ENCODE measurements at places on chromosomes 4 and X.

- H3K36me3 ChIP-seq, result no peaks in the 10 kb centered on the region
- peaks cover 18% of the 10 kb centered on the region for H3K27me3 ChIP-seq
- peak within 1 kb of the TSS; percentile 31 for H3K4me3 ChIP-seq
- no peak within 1 kb of the TSS for H3K27ac ChIP-seq
- no peak for DNase-seq
Measured at GRCh38 chrX:105822138-105823091, at the start of gene NRK. TSS of gene NRK (plus strand) at chrX:105822539. CDS start at chrX:105822846, 307 bp downstream.

DNA sequence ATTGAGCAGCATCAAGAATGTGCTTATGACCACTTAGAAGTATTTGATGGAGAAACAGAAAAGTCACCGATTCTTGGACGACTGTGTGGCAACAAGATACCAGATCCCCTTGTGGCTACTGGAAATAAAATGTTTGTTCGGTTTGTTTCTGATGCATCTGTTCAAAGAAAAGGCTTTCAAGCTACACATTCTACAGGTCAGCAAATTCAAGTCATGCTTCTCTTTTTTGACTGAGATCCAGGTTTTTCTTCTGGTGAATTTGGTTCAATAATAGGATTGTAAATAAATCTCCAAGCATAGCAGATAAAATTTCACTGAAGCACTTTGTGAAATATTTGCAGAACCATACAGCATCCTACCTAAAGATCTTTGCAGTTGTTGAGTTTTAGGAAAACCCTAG is 218.1 kb downstream of the TLL1 start:
- H3K4me3 ChIP-seq, result no peak overlapping the region
- no peaks in the 10 kb centered on the region for H3K27me3 ChIP-seq

DNA sequence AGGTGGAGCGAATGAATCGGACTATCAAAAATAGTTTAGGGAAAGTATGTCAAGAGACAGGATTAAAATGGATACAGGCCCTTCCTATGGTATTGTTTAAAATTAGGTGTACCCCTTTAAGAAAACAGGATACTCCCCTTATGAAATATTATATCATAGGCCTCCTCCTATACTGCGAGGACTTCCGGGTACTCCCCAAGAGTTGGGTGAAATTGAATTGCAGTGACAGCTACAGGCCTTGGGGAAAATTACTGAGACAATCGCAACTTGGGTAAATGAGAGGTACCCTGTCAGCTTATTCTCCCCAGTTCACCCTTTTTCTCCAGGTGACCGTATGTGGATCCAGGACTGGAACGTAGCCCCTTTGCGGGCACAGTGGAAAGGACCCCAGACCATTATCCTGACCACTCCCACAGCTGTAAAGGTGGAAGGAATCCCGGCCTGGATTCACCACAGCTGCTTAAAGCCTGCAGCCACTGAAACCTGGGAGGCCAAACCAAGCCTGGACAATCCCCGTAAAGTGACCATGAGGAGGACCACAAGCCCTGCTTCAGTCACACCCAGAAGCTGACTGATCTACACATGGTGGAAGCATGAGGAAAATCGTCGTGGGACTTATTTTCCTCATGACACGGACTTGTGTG is 1138.1 kb downstream of the ARAP2 start:
- DNase-seq, result no peak
- no peaks in the 10 kb centered on the region for H3K36me3 ChIP-seq
- no peak overlapping the region for H3K27ac ChIP-seq
- no peaks in the 10 kb centered on the region for H3K27me3 ChIP-seq
- no peaks in the 10 kb centered on the region for H3K4me1 ChIP-seq
- no peak overlapping the region for H3K4me3 ChIP-seq

DNA sequence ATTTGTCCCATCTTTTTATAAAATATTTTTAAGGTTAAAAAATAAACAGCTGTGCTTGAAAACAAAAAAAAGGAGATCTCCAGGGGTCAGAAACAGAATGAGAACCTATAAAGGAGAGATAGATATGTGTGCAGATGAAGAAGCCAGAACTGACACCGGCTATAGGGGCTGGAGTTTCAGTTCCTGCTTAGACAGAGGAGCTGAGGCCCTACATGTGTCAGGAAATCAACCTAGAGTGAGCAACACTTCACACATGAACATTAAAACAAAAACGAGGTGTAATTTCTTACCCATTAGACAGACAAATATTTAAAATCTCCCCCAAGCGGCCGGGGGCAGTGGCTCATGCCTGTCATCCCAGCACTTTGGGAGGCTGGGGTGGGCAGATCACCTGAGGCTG is 17.8 kb upstream of the HUWE1 start:
- H3K4me3 ChIP-seq, result no peak overlapping the region
- no peak overlapping the region for H3K27ac ChIP-seq
- DNase-seq, result no peak
- H3K27me3 ChIP-seq, result no peaks in the 10 kb centered on the region

GRCh38 chr4:134747108-134747805 is 545.7 kb upstream of the PABPC4L start:
- H3K4me3 ChIP-seq, result no peak overlapping the region
- DNase-seq, result no peak
- H3K27me3 ChIP-seq, result no peaks in the 10 kb centered on the region
- no peaks in the 10 kb centered on the region for H3K36me3 ChIP-seq

DNA sequence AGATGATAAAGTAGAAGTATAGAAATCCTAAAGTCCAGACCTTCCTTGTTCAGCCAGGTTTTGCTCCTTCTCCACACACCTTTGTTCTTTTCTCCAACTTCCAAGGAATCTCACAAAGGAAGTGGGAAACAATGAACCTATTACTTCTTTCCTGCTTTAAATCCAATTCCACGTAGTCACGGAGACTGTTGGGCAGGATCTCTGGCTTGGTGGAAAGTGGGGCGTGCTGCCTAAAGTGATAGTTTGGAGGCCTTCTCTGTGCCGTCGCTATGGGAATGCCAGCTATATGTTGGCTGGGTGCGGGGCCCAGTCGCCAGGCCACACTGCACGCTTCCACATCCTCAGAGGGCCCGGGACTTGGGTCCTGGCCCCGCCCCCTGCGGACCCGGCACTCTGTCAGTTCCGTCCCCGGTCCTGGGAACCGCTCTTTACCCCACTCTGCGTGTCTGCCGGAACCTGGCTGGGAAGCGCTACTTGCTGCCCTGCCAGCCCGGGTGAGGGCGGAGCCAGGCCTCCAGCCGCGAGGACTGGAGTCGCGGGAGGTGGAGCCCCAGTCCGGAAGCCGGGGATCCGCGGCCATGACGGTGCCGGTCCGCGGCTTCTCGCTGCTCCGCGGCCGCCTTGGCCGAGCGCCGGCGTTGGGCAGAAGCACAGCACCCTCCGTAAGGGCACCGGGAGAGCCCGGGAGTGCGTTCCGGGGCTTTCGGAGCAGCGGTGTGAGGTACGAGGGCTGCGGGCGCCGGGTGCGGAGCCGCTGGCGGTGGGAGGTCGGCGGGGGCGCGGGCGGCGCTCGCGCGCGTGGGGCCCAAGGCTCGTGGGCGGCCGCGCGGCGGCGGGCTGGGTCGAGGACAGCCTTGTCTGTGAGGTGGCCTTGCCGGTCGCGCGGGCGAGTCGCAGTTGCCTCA is at the start of gene MTHFD2L:
Gene MTHFD2L, plus strand, starts transcription at position 558 of the 905 bp plus-strand sequence. Its CDS starts 21 bp downstream, at position 579.
- peaks cover 33% of the 10 kb centered on the region for H3K4me1 ChIP-seq
- H3K27ac ChIP-seq, result peak within 1 kb of the TSS; percentile 93
- H3K36me3 ChIP-seq, result peaks cover 4% of the 10 kb centered on the region
- DNase-seq, result peak; percentile 94
- peak within 1 kb of the TSS; percentile 70 for H3K4me3 ChIP-seq

GRCh38 chrX:131762802-131763234 is 218.9 kb downstream of the OR13H1 start:
- H3K4me1 ChIP-seq, result no peaks in the 10 kb centered on the region
- no peaks in the 10 kb centered on the region for H3K36me3 ChIP-seq
- H3K27me3 ChIP-seq, result no peaks in the 10 kb centered on the region
- H3K4me3 ChIP-seq, result no peak overlapping the region
- no peak overlapping the region for H3K27ac ChIP-seq
- DNase-seq, result no peak

DNA sequence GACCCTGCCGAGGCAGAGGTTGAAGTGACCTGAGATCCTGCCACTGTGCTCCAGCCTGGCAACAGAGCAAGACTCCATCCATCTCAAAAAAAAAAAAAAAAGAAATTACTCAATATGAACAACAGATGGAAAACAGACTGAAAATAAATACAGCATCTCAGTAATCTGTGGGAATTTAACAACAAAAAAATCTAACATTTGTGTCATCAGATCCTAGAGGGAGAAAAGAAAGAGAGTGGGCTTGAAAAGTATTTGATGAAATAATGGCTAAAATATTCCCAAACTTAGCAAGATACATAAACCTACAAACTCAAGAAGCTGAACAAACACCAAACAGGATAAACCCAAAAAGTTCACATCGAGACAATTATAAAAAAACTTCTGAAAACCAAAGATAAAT is 84.7 kb downstream of the CENPC start:
- H3K36me3 ChIP-seq, result peaks cover 13% of the 10 kb centered on the region
- no peak for DNase-seq
- no peak overlapping the region for H3K27ac ChIP-seq
- no peak overlapping the region for H3K4me3 ChIP-seq
- H3K27me3 ChIP-seq, result no peaks in the 10 kb centered on the region
